ENCODE measurements at places on chromosomes 12 and 14. TPM values are rescaled to one million over a fixed set of nuclear protein-coding genes. Genes with fewer than 3 reads are reported as not detected.

GRCh38 chr12:13691598-13691997 lies 289.8 kb downstream of the GRIN2B start:
- no peak for DNase-seq

Gene TOMM20L
- total RNA-seq = not detected

DNA sequence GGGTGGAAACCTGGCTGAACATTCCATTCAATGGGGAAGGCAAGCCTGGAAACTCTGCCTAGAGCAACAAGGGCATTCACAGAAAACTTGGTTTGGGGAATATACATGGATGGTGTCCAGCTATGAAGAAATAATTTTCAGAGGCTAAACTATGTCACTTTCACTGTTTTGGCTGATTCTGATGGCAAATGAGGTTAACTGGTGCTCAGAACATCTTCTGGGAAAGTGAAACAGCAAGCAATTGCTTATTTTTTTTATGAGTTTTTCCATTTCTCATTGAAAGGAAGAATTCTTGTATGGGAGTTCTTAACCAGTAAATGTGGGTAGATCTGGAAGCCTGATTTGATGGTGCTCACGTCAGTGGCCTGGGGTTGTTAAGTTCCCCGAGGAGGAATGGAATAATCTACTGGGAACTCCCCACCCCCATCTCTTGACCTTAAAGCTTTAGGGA lies 132.8 kb upstream of the BTG1 start:
- no peak for DNase-seq

- DNase-seq = no peak
Measured at GRCh38 chr12:75706786-75707605, 195.6 kb upstream of the KRR1 start.

Gene GALNT16
- total RNA-seq = 12.5 TPM

GRCh38 chr12:1608713-1609119 lies 14.3 kb upstream of the FBXL14 start:
- DNase-seq = no peak

Gene IL26
- total RNA-seq = not detected

- no peak for DNase-seq
Measured at GRCh38 chr14:55977392-55978150, 140.6 kb upstream of the PELI2 start.

Gene HOXC10
- not detected for total RNA-seq

- DNase-seq = no peak
Measured at GRCh38 chr14:92501891-92502351, 11.7 kb upstream of the RIN3 start.

- DNase-seq = no peak
Measured at GRCh38 chr12:70557583-70558191, 79.5 kb downstream of the PTPRB start.

DNA sequence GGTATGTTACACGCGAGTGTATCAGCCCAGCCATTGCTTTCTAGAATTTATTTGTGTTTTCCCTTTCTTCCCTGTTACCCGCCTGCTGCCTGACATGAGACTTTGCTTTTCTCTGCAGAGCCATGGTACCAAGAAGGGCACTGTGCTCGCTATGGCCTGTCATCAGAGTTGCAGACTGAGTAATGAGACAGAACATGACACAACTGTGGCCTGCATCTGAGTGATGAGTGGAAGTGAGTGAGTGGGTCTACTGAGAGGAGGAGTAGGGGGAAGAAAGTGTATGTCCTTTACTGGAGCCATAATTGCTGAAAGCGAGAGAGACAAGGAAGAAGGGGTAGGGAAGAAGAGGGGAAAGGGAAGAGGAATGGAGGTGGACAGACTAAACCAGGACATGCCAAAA lies 2.9 kb downstream of the RILPL1 start:
- DNase-seq = no peak

Gene ERBB3
- total RNA-seq = 10.2 TPM

DNA sequence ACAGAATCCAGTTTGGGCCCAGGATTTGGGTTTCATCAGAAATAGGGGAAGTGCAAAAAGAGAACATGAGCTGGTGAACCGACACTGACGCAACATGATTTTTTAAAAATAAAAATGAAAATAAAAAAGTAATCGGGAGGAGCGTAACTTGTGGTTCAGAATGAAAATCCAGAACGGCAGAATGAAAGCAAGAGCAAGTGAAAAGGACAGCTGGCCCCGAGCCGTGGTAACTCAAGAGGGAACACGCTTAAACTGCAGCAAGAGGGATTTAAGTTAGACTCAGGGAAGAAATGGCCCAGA lies 1.6 kb downstream of the SLC6A12 start:
- DNase-seq = no peak

DNA sequence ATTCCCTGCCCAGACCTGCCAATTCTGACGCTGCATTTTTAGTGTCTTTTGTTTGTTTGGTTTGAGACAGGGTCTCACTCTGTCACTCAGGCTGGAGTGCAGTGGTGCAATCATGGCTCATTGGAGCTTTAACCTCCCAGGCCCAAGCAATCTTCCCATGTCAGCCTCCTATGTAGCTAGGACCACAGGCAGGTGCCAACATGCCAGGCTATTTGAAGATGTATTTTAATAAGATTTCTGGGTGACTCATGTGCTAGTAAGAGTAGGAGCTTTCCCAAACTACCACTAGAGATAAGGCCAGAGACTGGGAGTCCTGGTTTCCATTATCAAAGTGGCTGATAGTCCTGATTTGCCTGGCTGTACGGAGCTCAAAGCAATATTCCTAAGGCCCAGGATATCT lies 693.3 kb downstream of the MED13L start:
- no peak for DNase-seq

Gene CPNE6
- not detected for total RNA-seq

Gene NR4A1
- total RNA-seq = 157 TPM

All from sigmoid colon (tissue), 7 donors.